H54 (cell line): ENCODE measurements at places on chromosomes 4 and X.

GRCh38 chr4:52939739-52940138 lies 77.6 kb downstream of the RASL11B start:
- DNase-seq = no peak

- DNase-seq = no peak
Observed at GRCh38 chr4:169940460-169940859, 85.7 kb downstream of the MFAP3L start.

DNA sequence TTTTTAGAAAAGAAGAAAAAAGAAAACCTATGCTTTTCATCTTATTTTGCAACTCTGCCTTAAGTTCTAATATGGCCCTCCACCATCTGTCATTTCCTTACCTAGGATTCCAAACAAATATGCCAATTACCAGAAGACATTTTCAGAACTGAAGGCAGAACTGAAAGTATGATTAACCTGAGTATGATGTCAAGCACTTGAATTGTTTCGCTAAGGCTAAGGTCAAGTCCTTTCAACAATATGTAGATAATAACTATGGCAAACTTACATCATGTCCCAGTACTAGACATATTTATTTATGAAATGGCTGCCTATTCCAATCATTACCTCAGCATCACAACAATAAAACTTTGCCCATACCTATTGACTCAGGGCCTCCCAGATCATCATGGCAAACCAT lies 91.0 kb downstream of the OR13H1 start:
- DNase-seq = no peak

- DNase-seq = no peak
Observed at GRCh38 chr4:80101071-80101791, 28.2 kb upstream of the ANTXR2 start.

DNA sequence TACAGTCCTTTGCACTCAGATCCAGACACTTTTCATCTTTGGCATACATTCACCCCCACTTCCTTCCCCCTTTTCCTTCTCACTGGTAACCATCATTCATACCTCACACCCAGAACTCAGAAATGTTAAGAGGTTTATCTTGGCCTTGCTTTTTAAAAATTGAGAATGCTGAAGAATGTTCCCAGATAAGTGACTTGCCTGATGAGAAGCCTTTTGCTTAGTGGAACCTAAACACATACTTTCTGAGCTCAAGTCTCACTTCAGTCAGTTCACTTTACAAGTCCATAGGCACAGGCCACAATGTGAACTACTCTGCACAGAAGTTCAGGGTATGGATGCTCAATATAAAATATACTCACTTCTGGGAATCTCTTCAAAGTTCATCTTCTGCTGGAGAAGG lies 129.4 kb downstream of the GRIA3 start:
- no peak for DNase-seq
